Endodermal cell (in vitro differentiated cells): ENCODE measurements at places on chromosomes 4 and X.
A peak's percentile ranks its signal among the peaks of the same experiment; 100 is the strongest.

GRCh38 chr4:7824218-7824617 lies 115.4 kb downstream of the AFAP1 start:
- DNase-seq, result no peak

GRCh38 chrX:41688835-41689234 lies at the start of gene GPR34:
Gene GPR34 (plus strand): TSS chrX:41688973. CDS start chrX:41695634, 6,661 bp downstream.
- DNase-seq, result no peak

DNA sequence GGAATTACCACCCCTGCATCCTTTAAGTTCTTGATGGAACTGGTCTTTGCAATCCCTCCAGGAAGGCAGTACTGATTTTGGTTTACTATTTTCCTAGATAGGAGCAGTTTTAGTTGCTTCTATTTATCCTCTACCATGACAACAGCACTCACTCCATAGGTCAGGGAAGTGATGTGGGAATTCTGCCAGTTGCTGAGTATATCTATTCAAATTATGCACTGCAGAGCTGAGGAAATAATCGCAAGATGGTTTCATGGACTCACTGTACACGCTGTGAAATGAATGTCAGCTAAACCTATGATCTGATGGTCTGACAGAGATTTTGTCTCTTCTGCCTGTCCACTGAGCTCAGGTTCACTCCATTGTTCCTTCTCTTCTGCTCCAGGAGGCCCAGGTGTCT lies 135.8 kb downstream of the FAAH2 start:
- DNase-seq, result no peak

GRCh38 chr4:70197842-70198241 lies 2.3 kb downstream of the ODAM start:
- peak; percentile 50 for DNase-seq

DNA sequence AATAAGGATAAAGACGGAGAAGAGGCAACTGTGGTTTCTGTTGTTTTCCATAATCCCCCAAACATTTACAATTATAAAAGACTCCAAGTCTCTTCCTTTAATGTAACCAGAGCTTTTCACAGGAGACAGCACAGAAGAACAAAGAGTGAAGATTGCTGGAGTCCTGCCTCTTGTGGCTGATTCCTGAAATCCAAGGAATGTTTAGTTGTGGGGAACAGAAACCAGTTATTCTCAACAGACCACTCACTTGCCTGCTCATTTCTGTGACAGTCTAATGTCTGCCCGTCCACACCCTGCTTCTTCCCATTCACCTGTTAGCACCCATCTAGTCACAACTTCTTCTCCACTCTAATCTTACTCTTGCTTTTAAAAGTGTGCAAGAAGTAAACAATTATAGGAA lies 12.1 kb downstream of the TEX13B start:
- DNase-seq, result no peak

- DNase-seq, result no peak
Measured at GRCh38 chr4:14829795-14830194, 172.5 kb upstream of the CPEB2 start.

GRCh38 chrX:35380808-35381700 lies 417.1 kb upstream of the MAGEB16 start:
- DNase-seq, result no peak

GRCh38 chrX:23902419-23902818 lies 5.3 kb downstream of the APOO start:
- DNase-seq, result no peak

DNA sequence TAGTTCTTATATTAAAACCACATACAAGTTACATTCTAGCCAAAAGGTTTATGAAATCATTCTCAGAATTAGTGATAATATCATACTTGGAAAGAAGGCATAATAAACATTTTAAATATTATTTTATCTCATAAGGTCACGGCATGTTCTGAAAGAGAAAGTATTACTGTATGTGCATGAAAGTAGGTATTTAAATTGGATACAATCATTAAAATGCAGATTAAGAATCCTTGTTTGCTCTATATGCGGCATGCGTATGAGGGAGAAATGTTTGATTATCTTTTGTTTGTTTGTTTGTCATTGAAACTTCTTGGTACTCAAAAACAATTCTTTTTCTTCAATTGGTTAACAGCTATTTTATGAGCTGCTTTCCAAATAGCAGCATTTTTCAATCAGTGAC lies 183.9 kb upstream of the TLL1 start:
- no peak for DNase-seq

DNA sequence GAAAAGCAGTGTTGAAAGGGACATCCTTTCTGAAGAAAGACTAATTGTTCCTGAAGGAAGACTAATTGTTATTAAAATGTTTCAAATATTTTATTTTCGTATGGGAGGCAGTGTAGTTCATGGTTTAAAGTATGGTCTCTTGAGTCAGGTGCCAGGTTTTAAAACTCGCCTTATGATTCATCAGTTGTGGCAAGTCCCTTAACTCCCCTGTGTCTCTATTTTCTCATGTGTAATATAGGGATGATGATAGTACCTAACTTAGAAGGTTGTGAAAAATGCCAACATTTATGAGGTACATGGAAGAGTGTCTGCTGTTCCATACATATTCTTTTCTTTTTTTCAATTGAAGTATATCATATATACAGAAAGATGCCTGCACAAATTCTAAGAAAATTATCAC lies 414.2 kb upstream of the DIPK2B start:
- DNase-seq, result no peak

GRCh38 chrX:40207626-40208025 lies 109.9 kb upstream of the BCOR start:
- no peak for DNase-seq

- peak; percentile 71 for DNase-seq
Measured at GRCh38 chr4:66266035-66266434, 595.7 kb upstream of the EPHA5 start.

GRCh38 chr4:108060164-108060563 lies 70.5 kb downstream of the HADH start:
- peak; percentile 67 for DNase-seq

DNA sequence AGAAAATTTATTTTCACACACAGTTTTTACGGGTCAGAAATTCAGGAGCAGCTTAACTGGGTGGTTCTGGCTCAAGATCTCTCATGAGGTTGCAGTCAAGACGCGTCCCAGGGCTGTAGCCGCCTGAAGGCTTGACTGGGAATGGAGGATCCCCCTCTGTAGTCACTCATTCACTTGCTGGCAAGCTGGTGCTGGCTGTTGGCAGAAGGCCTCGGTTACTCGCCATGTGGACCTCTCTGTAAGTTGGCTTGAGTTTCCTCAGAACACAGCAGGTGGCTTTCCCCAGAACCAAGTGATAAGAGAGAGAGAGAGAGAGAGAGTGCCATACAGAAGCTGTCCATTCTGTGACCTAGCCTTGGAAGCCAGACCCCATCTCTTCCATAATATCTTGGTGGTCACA lies 132.8 kb downstream of the DCLK2 start:
- DNase-seq, result no peak

DNA sequence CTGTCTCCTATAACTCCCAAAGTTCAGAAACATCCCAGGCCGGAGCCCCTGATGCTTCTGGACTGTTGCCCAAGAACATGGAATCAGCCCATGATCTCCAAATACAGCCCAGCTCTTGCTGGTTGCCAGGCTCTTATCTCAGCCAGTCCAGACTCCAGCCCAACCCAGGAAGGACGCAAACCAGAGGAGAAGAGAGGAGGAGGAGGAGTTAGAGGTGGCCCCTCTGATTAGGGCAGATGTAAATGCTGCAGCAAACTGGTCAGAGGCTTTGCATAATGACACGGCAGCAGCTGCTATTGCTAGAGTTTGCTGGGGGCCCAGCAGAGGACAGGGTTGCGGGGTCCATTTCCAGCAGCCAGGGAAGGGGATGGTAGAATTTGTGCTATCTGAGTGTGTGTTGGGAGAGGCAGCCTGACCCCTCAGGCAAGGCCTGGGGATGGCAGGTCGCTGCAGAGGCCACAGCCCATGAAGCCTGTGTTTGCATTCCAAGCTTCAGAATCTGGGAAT lies 4.2 kb upstream of the OTUD5 start:
- DNase-seq, result no peak

DNA sequence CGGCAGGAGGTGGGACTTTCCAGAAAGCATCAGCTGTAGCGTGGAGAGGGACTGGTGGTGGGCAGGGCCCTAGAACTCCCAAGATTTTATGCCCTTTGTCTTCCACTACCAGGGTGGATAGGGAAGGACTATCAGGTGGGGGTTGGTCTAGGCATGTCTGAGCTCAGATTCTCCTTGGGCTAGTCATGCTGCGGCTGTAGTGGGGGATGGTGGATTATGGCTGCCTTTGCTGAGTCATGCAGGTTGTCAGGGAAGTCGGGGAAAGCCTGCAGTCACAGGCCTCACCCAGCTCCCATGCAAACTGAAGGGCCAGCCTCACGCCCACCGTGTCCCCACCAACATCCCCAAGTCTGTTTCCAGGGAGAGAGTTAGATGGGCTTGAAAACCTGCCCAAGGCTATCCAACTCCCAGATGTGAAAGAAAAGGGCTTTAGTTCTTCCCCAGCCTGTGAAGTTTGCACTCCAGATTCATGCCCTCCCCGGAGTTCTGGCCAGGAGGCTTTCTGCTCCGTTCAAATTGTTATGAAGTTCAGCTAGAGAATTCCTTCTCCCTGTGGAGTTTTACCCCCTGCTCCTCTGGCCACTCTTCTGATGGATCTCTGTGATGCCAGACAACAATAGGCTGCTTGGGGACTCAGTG lies 13.4 kb upstream of the MEPE start:
- peak; percentile 73 for DNase-seq

DNA sequence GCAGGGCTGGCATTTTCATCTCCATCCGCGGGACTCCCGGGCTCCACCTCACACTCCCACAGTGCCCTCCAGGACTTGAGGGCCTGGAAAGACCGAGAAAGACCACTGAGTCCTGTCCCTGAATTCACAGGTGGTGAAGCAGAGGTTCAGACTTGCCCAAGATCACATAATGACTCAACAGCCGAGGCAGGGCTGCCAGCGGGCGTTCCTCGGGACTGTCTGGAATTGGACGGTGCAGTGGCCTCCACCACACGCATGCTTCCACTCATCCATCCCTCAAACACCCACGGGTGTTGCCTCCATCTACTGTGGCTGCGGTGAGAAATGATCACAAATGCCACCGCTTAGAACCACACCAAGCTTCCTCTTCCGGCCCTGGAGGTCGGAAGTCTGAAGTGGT lies 6.9 kb upstream of the ADRA2C start:
- DNase-seq, result no peak

DNA sequence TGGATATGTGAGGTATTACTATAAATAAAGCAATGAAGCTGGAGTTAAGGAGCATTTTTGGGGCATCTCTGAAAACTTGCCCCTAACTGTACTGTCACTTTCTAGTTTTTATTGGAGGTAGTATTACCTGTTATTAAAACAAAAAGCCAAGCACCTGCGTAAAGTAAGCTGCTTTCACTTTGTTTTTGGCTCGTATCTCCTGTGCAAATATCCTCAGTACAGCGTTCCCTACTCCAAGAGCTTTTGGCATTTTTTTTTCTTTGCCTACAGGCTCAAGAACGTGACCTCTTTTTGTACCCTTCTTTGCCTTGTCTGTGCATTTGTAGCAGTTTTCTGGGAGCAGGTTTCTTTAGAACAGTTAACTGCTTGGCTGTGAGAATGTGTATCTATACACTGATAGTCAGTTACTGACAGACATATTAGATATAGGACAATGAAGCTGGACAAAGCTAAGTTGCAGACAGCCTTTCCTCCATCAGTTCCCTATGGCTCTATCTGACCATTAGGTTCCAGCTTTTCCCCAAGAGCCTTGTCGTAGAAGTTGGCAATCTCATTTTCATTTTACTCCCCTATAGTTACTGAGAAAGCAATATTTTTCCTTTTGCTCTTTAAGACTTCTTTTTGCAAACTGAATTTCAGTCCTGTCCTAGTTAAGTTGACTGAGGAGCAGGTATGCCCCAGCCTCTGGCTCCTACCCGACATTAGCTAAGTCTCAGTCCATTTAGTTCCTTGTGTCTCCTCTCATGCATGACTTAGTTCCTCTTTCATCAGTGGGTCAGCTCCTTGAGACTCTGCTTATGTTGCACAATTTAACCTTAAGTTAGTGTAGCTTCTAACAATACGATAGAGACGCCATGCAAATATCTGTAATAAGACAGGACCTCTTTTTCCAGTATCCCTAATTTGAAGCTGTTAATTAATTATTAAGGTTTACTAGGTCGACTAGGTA lies 71.5 kb upstream of the HPRT1 start:
- no peak for DNase-seq

DNA sequence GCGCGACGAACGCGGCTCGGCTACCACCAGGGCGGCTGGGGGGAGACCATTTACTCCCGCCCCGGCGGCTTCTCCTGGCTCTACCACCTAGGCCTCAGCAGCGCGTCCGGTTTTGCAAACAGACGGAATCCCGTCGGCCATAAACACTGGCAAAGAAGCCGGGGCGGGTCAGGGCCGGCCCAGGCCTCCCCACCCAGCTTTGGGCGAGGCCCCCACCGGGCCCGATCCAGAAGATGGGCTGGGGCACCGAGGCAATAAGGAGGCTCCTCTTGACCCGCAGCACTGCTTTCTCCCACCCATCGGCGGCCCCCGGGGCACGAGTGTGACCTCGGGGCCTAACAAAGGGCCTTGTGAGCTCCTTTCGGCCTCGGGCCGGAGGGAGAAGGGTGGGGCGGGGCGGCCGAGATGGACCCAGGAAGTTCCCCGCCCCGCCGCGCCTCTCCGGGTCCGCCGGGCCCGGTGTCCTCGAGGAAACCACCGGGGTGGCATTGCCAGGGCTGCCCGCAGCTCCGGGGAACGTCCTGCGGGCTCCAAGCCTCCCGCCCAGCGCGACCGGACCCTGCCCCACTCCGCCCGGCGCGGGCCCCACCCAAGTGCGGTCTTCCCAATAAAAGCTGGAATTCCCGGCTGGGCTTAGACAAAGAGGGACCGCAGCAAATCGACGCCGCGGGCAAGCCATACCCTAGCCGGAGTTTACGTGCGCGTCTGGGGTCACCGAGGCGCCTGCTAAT lies 5.9 kb downstream of the BCOR start:
- peak; percentile 85 for DNase-seq

DNA sequence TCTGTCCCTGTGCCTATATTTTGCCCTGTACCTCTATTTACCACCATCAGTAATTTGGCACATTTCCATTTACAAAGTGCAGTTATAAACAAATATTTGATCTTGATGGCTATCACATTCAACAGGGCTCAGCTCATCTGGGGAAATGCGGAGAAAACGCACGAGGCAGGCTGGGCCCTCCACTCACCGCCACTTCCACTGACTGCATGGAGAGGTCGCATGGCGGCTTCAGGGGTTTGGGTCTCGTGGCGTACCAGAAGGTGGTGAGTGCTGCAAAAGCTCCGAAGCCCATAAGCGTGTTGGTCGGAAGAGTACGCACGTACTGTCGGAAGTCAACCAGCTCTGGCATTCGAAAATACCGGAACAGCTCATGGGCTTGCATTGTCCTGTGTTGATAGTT lies 22.6 kb downstream of the ACSL1 start:
- no peak for DNase-seq

- DNase-seq, result no peak
Measured at GRCh38 chr4:186981161-186981560, 257.5 kb upstream of the FAT1 start.

GRCh38 chrX:110420771-110421499 lies 62.3 kb downstream of the RTL9 start:
- DNase-seq, result no peak

- no peak for DNase-seq
Measured at GRCh38 chr4:88196523-88197185, 38.2 kb upstream of the ABCG2 start.

GRCh38 chr4:164512124-164512523 lies 241.8 kb upstream of the SMIM31 start:
- no peak for DNase-seq
